H1 (cell line): ENCODE measurements at places on chromosomes 3 and 15. TPM values are rescaled to one million over a fixed set of nuclear protein-coding genes. Genes with fewer than 3 reads are reported as not detected.

DNA sequence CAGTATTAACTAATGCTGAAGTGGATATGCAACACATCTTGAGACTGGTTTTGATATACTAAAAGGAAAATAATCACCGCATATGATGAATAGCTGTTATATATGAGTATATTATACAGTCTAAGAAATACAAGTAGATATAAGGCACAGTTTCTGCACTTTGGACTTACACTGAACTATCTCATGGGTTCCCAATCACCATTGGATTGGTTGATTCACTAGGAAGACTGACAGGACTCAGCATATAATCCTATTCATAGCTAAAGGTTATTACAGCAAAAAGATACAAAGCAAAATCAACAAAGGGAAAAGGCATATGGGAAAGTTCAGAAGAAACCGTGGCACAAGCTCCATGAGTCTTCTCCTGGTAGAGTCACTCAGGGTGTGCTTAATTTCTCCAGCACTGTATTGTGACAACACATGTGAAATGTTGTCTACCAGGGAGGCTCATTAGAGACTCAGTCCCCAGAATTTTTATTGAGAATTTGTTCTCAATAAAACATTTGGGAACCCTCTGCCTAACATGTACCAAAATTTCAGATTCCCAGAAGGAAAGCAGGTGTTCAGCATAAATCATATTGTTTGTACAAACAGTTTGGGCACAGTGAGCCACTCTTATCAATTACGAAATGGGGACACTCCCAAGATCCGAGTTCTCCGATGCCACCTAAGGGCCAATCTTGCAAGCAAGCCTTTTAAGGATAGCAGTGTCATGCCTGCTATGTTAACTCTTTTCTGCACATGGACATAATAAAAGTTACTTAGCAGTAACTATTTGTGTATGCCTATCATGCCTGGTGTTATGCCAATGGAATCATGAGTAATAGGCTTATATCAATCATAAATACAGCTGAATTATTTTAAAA lies 26.8 kb downstream of the CMC1 start:
- DNase-seq, result no peak

GRCh38 chr15:39434163-39434562 lies 146.7 kb upstream of the THBS1 start:
- no peak for DNase-seq

TMOD2 gene
- 4.9 and 6.5 TPM in 2 replicates for total RNA-seq

DNA sequence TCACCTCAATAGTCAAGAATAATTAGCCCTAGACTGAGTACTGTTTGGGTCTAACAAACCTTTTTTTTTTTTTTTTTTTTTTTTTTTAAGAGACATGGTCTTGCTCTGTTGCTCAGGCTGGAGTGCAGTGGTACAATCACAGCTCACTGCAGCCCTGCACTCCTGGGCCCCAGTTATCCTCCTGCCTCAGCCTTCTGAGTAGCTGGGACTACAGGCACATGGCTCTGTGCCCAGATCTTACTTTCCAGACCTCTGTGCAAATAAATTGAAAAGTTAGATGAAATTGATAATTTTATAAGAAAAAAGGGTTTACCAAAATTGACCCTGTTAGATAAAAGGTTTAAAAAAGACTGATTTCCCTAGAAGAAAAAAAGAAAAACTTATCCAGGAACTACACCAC lies 79.0 kb downstream of the NR2E3 start:
- DNase-seq, result no peak

- no peak for DNase-seq
Measured at GRCh38 chr3:97815149-97815917, 6.5 kb upstream of the CRYBG3 start.

GRCh38 chr15:60854858-60855564 lies 374.1 kb downstream of the RORA start:
- no peak for DNase-seq

DNA sequence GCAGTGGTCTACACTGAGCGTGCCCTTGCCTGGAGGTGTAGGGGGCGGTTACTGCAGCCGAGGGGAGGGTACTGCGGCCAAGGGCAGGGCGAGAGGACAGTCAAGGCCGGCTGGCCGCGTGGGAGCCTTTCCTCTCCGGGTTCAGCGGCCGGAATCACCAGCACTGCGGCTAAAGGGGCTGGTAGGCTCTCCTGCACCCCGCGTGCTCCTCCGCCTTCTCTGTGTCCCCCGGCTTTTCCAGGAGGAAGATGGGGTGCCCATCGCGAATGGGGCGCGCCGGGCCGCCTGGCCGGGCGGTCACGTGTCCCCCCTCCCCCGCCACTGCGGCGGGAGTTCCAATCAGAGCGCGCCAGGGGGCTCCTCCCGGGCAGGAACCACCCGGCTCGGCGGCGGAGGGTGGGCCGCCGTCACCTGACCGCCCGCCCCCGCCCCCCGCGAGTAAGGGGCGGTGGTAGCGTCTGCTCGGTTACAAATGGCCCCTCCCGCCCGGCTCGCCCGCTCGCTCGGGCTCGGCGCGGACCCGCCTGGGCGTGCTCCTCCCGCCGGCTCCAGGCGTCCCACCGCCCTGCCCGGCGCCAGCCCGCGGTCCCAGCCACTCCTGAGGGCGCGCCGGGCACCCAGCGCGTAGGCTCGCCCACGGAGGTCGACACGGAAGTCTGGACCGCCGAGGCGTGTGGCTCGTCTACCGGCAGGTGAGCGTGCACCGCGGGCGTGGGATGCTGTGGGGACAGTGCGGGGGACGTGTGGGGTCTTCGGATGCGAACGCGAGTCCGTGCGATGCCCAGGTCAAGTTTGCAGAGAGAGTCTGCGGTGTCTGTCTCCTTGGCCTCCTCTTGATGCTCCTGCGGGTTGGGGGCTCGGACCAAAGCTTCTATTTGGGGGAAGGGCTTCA lies 242.6 kb upstream of the TOPAZ1 start:
- DNase-seq, result no peak
